ENCODE measurements at places on chromosomes 11 and 22.

DNA sequence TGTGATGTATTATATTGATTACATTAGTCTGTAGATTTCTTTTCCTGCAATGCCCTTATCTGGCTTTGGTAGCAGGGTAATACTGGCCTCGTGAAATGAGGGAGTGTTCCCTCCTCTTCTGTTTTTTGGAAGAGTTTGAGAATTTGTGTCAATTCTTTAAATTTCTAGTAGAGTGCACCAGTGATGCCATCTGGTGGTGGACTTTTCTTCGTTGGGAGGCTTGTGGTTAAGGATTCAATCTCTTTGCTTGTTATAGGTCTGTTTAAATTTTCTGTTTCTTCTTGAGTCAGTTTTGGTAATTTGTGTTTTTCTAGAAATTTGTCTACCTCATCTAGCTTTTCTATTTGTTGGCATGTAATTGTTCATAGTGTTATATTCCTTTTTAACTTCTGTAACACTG is 18.9 kb downstream of the SHANK3 start:
- peak; percentile 79 for DNase-seq

DNA sequence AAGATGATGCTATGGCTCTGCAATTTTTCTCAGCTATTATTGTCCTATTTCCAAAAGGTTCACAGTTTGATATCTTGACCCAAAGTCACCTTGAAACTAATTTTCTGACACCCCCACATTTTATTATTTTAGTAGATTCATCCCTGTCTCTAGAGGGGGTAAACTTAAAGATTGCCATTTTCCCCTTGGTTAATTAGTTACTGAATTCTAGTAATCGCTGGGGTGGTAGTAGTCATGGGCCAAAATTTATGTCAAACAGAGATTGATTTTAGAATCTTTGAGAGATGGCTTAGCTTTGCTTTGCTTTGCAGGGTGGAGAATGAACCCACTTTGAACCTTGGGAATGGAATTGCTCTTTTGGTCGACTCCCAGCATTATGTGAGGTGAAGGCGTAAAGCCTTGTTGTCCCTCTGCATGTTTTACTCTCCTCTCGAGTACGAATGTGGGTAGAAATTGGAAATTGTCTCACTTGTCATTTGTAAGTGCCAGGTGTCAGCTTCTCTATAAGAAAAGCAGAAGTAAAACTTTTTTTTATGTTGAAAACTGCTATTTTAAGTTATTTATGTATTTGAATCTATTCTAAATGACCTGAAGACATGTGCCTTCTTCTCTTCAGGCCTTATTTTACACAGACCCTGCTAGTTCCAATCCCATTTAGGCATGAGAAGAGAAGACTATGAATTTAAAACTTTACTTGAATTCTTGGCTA is 42.4 kb upstream of the RCE1 start:
- DNase-seq = no peak

GRCh38 chr22:23789121-23789520 is 2.4 kb downstream of the SMARCB1 start:
- DNase-seq = no peak

DNA sequence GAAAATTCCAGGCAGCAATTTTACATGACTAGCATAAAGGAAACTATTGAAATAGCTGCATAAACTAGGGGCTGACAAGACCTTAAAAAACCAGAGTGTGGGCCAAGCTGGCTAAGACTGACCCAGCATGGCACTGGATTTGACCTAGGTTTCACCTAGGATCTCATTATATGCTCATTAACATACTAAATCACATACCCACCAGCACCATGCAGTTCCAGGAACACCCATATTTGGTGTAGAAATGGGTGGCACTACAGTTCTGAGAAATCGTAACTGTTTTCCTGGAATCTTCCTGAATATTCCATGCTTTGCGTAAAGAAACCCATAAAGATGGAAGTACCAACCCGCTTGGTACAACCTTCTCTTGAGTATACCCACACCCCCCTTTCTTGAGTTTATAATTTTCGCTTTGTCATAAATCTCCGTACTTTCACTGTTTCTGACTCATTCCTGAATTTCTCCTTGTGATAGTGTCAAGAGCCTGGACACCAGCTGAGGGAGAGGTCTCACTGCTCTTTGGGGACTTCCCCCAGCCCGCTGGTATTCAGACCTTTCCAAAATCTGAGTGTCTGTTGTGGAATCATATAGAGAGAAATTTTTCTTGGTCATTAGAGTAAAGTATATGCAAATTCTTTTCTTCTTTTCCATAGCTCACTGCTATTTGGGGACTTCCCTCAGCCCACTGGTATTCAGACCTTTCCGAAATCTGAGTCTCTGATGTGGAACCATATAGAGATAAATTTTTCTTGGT is 55.1 kb downstream of the MTMR3 start:
- peak; percentile 76 for DNase-seq

GRCh38 chr11:46106530-46107407 is 14.5 kb downstream of the PHF21A start:
- DNase-seq = peak; percentile 89

GRCh38 chr11:17762309-17762974 is 27.9 kb downstream of the KCNC1 start:
- peak; percentile 37 for DNase-seq

DNA sequence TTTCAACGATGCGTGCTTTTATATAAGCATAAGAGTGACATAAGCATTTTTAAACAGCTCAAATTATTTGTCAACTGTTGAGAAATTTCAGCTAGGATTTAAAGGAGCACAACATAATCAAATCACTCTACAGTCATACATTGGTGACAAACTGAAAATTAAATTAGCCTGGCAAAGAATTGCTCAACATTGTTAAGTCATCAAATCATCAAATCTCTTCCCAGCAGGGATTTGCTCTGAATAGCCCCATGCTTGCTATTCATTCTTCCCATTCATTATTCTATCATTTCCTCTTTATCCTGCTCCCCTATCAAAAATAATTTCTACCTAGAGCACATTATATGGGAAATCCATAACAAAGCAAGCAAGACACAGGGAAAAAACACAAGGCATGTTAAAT is 198.7 kb upstream of the LUZP2 start:
- DNase-seq = no peak

GRCh38 chr11:95138448-95138847 is 48.8 kb downstream of the ENDOD1 start:
- peak; percentile 56 for DNase-seq

GRCh38 chr11:79375818-79376550 is 64.8 kb downstream of the TENM4 start:
- no peak for DNase-seq

- DNase-seq = no peak
These were observed 24.4 kb downstream of the SHANK3 start for GRCh38 chr22:50696799-50697561.

DNA sequence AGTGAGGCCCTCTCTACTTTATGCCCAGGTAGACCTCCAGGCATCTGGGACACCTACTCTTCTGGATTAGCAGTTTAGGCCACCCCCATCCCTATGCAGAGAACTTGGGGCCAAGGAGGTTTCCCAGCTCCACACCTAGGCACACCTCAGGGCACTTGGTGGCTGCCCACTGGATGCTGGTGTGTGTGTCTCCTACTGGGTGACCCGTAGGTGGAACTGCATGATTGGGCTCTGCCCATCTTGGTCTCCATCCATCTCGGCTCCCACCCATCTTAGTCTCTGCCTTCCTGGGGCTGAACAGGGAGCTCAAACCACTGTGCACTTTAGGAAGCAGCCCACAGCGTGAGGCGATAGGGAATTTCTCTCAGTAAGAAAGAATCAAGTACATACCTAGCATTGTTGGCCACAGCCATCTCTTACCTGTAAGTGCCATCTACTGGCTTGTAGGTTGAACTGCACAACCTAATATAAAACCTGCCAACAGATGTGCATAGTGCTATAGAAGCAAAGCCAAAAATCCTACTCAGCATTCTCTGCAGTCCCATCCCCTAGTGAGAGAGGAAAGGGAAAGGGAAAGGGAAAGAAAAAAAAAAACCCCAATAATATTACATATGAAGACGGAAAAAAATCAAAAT is 61.6 kb upstream of the PTPN5 start:
- peak; percentile 36 for DNase-seq
